ENCODE measurements at places on chromosomes 13 and 19.
A peak's percentile ranks its signal among the peaks of the same experiment; 100 is the strongest.

GRCh38 chr13:42788601-42789000, 7.2 kb downstream of the FAM216B start:
- DNase-seq, result no peak

GRCh38 chr13:25329706-25330105, 28.3 kb downstream of the NUP58 start:
- no peak for DNase-seq

GRCh38 chr19:56900573-56901097, 60.1 kb upstream of the PEG3 start:
- no peak for DNase-seq

DNA sequence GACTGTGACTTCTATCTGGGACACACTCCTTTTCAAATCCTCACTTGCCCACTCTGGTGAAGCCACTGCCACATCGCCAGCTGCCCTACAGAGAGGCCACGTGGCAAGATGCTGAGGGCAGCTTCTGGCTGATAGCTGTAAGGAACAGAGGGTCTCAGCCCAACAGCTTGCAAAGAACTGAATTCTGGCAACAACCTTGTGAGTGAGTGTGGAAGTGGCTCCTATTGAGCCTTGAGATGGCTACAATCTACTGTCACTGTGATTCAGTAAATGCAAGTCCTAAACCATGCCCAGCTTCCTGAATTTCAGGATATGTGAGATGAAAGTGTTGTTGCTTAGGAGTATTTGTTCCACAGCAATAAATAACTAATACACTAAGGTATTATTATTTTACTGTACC, 314.3 kb upstream of the TMTC4 start:
- no peak for DNase-seq

- no peak for DNase-seq
Observed at GRCh38 chr19:34962687-34963572, 1.1 kb downstream of the ZNF792 start.

DNA sequence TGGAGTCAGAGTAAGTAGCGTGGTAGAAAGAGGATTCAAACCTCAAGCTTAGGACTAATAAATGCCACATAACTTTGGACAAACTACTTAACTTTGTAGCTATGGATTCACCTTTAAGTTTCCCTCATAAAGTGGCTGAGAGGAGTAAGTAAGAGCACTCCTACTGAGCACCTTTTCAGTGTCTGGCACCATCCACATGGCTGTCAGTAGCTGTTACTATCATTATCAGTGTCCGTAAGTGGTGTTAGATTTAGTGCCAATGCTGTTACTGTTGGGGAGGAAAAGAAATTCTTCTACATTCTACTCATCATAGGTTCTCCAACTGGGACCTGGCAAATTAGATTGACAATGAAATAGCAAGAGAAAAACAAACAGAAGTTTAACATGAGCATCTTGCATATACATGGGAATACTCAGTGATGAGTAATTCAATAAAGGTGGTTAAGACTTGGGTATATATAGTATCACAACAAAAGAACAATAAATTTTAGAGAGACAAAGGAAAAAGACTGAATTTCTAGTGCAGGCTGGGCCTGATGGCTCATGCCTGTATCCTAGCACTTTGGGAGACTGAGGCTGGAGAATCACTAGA, 165.6 kb upstream of the NBEA start:
- DNase-seq, result no peak

DNA sequence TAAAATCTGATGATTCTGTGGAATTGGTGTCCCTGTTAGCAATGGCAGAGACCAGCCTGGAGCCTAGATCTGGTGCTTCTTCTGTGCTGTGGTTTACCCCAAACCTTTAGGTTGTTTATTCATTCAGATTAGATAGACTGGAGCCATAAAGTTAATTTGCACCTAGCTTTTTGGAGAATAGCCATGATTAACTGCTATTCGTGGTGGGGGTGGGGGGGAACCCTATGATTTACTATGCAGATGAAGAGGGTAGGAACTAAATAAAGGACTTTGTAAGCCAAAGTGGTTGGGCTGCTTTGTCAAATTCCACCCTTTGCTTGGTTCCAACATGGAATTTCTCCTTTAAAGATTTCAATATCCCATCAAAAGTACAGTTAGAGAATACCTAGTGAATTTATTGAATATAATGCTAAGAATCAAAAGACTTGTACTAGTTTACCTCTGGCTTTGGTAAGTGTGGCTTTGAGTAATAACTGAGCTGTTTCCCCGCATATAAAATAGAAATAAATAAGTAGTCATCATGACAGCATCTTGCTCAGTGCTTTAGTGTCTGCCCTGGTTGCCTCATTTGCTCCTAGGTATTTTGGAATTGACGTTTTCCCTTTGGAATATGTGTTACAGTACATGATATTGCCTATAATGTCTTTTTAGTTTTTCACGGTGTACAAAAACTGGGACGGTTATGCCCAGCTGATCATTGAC, 27.6 kb downstream of the SKA3 start:
- DNase-seq, result no peak

DNA sequence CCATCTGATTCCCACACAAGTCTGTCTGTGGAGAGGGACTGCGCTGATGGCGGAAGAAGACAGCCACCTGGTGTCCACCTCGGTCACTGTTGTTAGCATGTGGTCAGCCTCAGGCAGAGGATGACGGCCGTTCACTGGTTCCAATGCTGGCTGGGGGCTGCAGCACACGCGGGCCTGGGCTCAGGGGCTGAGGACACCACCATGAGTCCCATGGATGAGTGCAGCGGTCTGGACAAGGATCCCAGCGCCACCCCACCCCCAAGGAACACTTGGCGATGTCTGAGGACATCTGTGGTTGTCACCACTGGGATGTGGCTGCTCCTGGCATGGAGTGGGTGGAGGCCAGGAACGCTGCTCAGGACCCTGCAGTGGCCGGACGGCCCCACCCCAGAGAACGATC, 10.9 kb downstream of the DPP9 start:
- no peak for DNase-seq

- DNase-seq, result no peak
Observed at GRCh38 chr13:48925001-48925400, 50.7 kb upstream of the FNDC3A start.

GRCh38 chr13:80082396-80083080, 258.4 kb downstream of the SPRY2 start:
- no peak for DNase-seq

DNA sequence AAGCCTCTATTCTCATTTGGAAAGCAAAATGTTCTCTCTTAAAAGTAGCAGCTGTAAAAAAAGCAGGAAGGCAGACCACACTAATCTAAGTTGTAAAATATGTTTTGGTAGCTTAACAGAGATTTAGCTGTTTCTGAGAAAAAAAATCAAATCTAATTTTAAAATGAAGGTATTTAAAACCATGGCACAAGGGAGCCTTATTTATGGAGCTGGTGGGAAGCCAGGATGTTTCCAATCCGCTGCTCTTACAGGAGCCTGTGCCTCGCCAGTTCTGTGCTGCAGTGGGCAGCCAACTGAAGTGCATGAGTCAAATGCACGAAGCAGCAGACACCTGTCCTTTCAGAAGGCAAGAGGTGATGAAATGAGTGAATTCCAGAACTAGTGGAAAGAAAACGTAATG, 28.2 kb downstream of the GPC6 start:
- peak; percentile 34 for DNase-seq

- DNase-seq, result no peak
Observed at GRCh38 chr13:42007844-42008243, 40.6 kb upstream of the DGKH start.

DNA sequence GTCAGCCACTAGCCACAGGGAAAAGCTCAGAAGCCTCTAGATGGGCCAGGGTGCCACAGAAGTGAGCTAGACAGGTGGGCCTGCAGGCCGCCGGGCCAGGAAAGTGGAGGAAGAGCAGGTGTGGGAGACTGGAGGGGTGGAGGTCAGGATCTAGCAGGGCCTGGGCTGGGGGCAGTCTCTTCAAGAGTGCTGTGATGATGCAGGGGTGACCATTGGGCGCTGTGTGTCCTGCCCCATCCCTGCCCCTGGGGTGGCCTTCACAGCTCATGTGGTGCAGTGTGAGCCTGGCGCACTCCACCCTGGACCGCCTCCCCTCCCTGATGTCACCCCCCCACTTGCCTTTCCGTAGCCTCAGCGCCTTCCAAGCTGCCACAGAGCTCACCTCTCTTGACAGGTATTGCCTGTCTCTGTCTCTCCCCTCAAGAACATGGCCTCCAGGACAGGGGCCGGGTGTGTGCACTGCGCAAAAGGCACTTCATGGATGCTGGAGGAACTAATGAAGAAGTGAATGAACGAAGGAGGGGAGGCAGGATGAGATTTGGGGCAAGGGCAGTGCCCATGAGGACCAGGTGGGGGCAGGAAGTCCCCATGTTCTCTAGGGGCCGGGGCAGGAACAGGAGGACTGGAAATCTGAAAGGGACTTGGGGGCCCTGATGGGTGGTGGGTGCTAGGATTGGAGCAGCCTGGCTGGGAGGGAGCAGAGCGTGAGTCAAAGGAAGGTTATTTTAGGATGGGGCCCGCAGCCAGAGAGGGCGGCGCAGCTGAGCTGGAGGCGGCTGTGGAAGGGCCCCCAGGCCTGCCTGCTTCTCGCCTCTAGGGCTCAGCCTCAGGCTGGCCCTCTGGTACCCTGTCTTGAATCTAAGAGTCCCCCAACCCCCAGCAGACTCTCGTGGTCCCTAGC, 6.6 kb downstream of the SSBP4 start:
- no peak for DNase-seq

- no peak for DNase-seq
Observed at GRCh38 chr19:3368848-3369336, 2.5 kb downstream of the NFIC start.
